CD4-positive, alpha-beta T cell treated with Interleukin-2 at 100 ng/mL for 4 hours (primary cell): ENCODE measurements at places on chromosomes 12 and 14.

DNA sequence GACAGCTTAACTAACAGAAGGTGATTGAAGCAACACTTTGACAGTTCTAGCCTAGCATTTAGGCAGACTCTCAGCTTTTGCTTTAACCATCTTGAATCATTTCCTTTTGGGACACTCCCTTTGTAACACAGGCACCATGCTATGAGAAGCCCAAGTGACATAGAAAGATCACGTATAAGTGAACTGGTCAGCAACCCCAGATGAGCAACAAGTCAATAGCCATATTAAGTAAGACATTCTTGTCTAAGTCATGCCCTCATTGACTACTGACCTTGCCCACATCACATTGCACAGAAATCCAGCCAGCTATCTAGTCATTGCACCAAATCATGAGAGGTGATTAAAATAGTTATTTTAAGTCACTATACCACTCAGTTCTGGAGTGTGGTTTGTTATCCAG, 476.8 kb downstream of the TRHDE start:
- no peak for DNase-seq

GRCh38 chr12:64544371-64545080, 65.8 kb upstream of the RASSF3 start:
- DNase-seq, result no peak

DNA sequence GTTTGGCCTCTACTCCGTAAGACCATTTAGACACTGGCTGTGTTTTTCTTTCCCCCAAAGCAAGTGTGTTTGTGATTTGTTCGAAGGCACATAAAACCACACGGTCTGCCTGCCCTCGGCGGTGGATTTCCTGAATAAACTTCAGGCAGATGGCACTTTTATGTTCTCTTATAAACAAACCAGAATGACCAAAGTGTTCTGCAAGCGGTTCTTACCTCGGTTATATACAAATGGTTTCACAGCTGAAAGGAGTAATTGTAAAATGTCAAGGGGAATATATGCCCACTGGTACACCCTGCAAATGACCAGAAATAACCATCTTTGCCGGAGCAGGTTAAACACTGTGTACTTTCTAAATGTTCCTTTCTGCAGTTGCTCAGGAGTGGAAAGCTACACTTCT, 1475.8 kb upstream of the TMEM132C start:
- no peak for DNase-seq

DNA sequence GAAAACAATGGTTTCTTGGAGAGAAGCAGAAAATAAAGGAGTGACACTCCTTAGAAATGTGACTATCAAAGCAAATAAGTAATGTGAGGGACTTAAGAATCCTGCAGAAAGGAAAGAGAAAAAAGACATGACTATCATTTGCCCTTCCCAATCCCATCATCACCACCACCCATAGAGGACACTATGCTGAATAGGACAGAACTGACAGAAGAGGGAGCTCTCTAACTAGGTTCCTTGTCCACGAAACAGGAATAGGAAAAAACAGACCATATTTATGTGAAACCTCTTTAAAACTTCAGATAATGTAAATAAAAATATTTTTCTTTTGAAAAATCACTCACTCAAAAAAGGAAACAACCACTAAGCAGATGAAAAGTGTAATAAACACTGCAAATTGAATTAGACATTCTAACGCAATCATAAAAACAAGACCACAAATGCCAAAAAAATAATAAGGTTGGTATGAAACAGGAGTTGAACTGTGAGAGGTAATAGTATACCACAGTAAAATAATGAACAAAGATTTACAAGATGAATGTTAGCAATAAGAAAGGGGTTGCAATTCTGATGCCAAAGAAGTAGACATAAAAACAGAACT, 24.1 kb downstream of the KLRD1 start:
- peak; percentile 51 for DNase-seq

GRCh38 chr12:127165567-127166392, 1101.2 kb upstream of the TMEM132C start:
- peak; percentile 79 for DNase-seq

- no peak for DNase-seq
These were observed 206.6 kb upstream of the RTL1 start for GRCh38 chr14:101109981-101110728.

- DNase-seq, result peak; percentile 3
These were observed 108.2 kb upstream of the SLC38A4 start for GRCh38 chr12:46933947-46934346.

- DNase-seq, result peak; percentile 61
These were observed 6.4 kb upstream of the ZNF385A start for GRCh38 chr12:54390668-54391551.

GRCh38 chr14:67641902-67642749, 22.4 kb downstream of the ARG2 start:
- no peak for DNase-seq

- DNase-seq, result no peak
These were observed 86.0 kb downstream of the AACS start for GRCh38 chr12:125151284-125151683.

- DNase-seq, result no peak
These were observed 12.7 kb downstream of the KRT1 start for GRCh38 chr12:52667509-52667908.

GRCh38 chr12:124326871-124327270, 32.0 kb downstream of the RFLNA start:
- DNase-seq, result no peak

DNA sequence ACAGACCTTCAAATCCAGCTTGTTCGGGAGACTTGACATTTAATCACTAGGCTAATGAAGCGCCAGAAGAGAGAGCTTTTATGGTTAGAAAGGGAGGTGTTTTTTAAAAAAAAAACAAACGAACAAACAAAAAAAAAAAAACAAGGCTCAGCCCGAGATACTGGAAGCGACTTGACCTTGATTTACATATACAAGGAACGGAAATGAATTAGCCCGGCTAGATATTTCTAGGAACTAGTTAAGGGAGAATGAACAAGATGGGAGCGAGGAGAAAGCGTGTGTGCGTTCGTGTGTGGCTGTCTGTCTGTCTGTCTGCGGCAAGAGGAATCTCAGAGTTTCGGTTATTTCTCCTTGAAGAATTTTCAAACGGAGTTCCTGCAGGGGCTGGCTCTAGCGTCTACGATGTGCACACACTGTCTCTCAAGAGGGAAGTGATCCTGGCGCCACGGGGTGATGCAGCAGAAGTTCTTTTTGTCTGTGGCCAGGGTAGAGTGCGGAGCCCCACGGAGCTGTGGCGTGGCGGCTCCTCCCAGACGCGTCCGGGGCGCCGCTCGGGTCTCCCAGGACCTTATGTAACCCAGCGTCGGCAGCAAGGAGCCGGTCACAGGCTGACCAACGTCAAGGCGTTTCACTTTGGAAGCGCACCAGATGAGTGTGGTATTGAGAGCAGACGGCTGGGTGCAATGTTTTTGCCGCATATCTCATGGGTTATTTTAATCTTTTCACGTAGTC, 18.8 kb downstream of the SOCS2 start:
- peak; percentile 35 for DNase-seq

DNA sequence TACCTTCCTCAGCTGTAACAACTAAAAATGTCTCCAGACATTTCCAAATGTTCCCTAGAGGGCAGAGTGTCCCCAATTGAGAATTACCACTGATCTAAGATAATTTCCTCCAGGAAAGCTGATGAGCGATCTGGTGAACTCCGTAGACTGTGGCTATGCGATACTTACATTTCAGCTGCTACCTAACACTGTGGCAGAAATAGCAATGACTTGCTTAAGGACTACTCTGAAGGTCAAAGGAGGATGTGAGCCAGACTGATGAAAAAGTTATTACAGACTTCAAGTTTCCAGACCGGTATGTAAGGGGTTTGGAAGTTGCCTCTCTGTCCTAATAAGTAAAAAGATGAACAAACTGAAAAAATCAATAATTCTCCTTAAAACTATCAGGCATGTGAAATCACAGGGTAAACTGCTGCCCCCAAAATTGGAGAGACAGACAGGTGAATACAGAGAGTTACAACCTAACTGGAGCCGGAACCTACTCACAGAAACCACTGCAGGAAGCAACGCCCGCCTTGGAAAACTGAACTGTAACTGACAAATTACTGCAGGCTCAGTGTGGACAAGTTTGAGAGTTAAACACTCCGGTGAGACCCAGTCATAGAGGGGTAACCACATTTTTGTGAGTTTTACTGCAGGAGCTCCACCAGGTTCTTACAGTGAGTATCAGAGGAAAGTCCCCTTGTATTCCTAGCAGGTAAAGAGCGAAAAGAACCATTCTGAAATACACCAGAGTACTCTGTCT, 60.0 kb upstream of the PARP11 start:
- DNase-seq, result peak; percentile 40

DNA sequence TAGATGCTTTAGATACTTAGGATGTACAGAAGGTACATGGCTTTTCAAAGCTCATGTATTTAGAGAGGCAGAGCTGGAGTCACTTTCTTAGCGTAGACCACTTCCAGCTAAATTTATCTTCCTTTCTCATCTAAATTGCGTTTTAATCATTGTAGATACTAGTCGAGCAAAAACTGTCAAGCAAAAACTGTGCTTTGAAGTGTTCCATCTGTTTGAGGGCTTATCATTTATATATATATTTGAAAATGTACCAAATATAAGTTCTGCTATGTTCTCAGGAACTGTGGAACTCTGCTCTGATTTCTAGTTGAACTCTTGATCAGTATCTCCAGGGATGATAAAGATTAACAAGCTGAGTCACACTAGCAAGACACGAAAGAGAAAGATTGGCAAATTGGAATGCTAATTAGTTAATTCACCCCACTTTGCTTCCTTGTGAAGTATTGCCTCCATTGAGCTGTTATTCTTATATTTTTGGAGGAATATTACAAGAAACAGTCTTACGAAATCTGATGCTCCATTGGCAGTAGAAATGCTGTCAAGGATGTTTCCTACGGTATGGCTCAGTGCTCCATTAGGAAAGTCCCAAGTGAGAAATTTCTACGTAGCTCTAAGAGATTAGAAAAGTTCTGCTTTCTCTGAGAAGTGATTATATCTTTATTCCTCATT, 310.7 kb downstream of the AEBP2 start:
- no peak for DNase-seq

DNA sequence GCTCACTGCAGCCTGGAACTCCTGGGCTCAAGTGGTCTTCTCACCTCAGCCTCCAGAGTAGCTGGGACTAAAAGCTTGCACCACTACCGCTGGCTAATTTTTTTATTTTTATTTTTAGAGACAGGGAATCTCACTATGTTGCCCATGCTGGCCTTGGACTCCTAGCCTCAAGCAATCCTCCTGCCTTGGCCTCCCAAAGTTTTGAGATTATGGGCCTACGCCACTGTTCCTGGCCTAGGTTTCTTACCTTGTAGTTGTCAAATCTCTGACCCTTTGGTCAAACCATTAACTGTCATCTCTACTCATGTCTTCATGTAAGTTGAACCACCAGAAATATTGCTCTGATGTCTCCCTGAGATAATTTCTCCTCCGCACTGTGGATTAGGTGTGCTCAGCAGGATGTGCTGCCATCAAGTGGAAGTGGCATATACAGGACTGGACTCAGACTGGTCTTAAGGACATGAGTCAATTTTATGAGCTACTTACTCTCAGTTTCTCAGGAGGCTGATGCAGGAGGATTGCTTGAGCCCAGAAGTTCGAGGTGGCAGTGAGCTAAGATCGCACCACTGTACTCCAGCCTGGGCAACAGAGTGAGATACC, 28.5 kb downstream of the ACTR6 start:
- no peak for DNase-seq

- no peak for DNase-seq
These were observed 85.5 kb downstream of the TGFB3 start for GRCh38 chr14:75896341-75896740.

- DNase-seq, result no peak
These were observed 17.4 kb downstream of the CFAP54 start for GRCh38 chr12:96506776-96507175.

- no peak for DNase-seq
These were observed 277.6 kb downstream of the SOX5 start for GRCh38 chr12:23671881-23672280.

- no peak for DNase-seq
These were observed 14.7 kb upstream of the SLC25A3 start for GRCh38 chr12:98578821-98579220.

DNA sequence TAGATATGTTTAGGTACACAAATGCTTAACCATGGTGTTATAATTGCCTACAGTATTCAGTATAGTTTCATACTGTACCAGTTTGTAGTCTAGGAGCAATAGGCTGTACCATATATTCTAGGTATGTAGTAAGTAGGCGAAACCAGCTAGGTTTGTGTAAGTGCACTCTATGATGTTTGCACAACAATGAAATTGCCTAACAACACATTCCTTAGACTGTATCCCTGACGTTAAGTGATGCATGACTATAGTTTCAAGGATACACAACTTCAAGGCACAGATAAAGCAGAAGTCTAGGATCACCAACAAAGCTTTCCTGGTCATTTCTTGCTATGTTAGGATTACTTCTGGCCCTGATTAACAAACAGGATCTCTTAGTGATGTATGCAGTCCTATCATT, 135.1 kb downstream of the SLC38A1 start:
- DNase-seq, result no peak

GRCh38 chr12:98852181-98852580, 207.1 kb downstream of the APAF1 start:
- DNase-seq, result no peak

DNA sequence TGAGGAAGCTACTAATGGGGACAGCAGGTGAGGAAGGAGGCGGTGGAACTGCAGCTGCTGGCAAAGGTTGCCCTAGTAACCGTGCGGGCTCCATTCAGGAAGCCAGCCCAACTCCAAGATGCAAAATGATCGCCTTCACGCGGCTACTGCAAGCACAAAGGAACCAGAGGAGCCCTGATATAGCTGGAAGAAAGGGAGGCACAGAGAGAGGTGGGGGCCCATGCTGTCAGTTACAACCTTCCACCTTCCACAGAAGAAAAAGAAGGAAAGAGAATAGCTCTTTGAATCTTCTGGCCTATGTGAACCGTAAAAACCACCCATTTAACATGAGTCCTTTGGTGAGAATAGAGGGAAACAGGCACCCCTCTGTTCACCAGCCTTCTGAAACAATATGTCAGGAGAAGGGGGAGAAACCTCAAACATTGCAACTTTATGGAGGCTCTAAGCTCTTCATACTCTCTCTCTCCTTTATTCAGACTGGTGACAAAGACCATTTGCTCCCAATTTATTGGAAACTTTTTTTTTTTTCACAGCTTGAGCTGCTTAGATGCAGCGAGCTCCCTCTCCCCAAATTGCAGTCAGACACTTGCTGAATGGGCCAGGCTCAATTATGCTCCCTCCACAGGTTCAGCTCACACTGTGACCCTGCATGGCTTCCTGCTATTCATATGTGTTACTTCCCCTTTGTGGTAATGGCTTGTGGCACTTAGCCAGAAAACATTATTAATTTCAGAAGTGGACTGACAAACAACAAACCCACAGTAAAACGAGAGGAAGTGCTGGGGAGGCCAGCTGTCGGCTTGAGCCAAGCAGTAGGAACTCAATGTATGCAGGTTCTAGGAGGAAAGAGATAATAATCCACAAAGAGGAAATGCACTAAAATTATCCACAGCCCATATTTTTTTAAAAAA, 6.2 kb downstream of the DUSP6 start:
- DNase-seq, result peak; percentile 70

GRCh38 chr14:58987591-58987990, 200.9 kb upstream of the DAAM1 start:
- DNase-seq, result no peak

DNA sequence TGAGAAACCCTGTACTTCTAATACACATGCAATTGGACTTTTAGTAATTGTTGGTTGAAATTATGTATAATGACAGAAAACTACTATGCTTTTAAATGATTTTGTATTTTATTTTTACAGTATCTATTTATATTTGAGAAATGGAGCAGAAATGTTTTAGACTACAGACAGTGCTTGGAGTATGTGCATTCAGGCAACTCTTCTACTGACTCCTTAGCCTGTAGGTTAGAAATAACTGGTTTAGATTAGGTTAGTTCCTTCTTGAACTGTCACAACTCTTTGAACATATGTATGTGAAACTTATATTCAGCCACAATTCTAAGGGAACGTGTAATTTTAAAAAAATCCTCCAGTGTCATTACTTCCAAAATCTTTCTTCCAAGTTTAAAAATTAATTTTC, 1.7 kb downstream of the FGFR1OP2 start:
- DNase-seq, result no peak
